ENCODE measurements at places on chromosomes 5 and 9.

DNA sequence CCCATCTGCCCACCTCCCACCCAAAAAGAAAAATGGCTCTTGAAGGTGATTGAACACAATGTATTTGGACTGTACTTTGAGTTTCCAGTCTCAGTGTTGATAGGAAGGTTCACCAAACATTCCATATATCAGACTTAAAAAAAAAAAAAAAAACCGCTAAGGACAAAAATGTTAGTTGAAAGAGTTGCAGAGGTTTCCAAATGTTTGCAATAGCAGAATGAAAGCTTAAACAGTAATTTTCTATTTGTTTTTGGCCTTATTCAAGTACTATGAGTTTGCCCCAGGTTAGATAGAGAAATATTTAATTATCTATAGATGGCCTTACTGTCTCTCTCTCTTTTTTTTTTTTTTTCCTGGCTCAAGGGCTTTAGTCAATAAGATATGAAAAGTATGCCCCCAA lies 6.1 kb downstream of the LRRTM2 start:
- DNase-seq = no peak

DNA sequence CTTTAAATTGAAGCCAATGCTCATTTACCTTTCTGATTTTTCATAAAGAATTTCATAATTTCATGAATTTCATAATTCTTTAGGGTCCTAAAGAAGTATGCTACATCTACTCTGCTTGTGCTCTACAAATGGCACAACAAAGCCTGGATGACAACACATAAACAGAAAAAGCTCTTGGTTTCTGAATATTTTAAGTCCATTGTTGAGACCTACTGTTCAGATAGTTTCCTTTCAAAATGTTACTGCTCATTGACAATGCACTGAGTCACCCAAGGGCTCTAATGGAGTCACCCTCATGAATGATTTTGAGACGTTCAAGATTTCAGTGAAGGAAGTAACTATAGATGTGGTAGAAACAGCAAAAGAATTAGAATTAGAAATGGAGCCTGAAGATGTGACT lies 74.1 kb downstream of the SLCO4C1 start:
- DNase-seq = no peak

DNA sequence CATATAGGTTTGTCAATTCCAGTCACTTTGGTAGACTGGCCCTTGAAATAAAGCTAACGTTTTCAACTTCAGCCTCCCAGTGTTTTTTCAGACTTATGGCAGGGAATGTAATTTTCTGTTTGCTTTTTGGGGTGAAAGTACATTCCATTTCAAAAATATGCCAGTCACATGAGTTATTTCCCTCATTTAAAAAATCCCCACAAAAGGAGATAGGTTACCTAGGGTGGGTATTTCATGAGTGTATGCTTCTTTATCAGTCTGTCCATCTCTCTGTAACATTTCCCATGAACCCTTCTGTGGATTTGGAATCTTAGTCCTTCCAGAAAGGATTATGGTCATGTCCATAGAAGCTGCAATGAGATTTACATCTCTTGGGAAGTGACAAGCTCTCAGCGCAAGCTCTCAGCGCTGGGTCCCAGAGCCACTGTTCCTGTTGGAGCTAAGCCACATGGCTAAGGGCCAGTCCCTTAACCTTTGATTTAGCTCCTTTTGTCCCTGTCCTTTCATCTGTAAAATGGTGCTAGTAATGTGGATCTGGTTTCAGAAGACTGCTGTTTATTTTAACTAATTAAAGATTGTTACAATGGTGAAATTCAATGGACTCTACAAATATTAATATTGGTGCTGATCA lies 294.9 kb downstream of the NR3C1 start:
- DNase-seq = no peak

DNA sequence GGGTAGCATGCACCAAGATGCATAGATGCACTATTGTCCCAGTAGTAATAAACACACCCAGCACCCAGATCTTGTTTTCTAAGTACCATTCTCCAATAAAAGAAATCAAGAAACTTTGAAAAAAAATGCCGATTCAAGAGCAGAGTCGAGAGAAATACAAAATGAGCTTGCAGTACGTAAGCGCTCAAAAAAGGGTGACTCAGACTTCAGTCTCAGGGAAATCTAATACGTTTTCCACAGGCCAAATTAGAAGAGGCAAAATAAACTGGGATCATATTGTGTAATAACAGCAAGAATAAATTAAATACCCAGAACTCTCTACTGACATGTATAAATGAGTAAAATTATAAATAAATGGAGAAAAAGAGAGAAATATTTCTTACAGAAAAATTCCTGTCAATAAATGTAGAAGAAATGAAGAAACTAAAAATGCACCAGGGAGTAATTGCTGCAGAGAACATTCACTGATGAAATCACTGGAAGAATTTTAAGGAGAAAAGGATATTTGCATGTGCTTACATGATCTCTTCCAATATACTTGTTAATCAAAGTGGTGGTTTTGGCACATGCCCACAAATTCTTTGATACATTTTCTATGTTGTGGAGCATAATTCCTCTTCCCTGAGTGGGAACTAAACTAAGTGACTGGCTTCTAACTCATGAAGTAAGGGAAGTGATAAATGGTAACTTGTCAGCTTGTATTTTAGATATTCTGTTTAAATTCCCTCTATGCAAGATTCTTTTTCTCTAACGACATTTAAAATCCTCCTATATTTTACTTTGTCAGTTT lies 567.6 kb upstream of the ADAMTS16 start:
- no peak for DNase-seq

- no peak for DNase-seq
Measured at GRCh38 chr5:15621094-15621493, 121.1 kb downstream of the FBXL7 start.

DNA sequence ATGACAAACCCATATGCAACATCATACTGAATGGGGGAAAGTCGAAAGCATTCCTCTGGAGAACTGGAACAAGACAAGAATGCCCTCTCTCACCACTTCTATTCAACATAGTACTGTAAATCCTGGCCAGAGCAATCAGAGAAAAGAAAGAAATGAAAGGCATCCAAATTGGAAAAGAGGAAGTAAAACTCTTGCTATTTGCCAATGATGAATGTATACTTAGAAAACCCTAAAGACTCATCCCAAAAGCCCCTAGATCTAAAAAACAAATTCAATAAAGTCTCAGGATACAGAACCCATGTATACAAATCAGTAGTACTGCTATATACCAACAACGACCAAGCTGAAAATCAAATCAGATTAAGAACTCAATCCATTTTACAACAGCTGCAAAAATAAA lies 66.9 kb downstream of the SPATA31C2 start:
- no peak for DNase-seq

GRCh38 chr5:179263391-179264052 lies 81.7 kb downstream of the ADAMTS2 start:
- DNase-seq = no peak

GRCh38 chr5:89520771-89521170 lies 637.8 kb upstream of the MEF2C start:
- DNase-seq = no peak

DNA sequence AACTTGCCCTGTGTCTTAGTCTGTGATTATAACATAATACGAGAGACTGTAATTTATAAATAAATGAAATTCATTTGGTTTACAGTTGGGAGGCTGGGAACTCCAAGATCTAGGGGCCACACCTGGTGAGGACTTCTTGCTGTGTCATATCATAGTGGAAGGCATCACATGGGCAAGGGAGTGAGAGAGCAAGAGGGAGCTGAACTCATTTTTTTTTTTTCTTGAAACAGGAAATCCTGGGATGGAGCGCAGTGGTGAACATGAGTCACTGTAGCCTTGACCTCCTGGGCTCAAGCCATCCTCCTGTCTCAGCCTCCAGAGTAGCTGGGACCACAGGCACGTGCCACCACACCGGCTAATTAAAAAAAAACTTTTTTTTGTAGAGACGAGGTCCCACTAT lies 7.2 kb downstream of the MLANA start:
- no peak for DNase-seq

DNA sequence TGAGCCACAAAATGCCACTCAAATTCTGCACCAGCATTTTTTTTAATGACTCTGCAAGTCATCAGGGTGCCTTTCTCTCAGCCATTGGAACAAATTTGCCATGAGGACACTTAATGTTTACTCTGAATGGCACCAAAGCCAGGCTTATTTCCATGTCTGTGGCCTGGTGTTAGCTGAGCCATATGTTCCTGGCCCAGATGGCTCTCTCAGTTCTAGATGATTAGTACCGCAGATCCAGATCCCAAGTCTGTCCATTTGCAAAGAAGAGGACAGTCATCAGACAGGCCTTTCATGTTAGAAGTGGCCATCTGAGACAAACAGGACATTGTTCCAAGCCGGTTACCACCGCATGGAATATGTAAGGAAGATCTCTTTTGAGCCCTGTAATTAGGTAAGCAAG lies 70.3 kb downstream of the INSYN2B start:
- DNase-seq = no peak

GRCh38 chr5:96022971-96023370 lies 61.3 kb upstream of the ELL2 start:
- no peak for DNase-seq

DNA sequence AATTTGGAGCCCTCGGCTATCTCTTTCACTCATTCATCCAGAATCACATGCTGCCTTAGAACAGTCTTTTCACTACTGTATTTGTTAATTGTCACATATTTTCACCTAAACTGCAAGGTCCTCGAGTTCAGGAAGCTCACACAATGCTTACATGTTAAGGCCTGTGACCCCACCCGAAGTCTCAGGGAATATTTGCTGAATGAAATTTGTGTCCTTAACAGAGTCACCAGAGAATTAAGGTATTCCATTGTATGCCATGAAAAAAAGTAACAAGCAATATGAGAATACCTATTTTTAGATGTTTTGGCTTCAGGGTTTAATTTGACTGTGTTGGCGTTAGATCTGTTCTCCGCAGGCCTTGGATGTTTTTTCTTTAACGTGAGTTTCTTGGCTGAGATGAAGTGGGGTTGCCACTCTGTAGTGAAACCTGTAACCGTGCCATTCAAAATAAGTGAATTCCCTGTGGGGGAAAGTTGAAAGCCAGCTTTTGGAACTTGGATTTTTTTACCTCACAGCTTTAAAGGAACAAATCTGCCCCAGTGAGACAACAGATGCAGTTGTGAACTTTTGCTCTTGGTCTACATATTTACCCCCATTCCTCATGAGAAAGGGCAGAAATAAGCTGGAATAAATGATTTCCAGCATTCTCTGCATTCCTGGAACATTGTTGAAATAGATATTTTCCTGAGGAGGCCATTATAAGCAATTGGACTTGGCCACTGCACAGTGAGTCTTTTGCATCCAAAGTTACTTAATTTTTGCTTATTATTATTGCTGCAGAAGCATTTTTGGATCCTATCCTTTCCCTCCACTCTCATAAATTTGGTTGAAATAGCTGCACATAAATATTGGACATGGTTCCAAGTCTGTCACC lies 35.9 kb upstream of the FBP1 start:
- DNase-seq = peak; percentile 63

- peak; percentile 64 for DNase-seq
Measured at GRCh38 chr5:53481887-53482716, 1.7 kb downstream of the FST start.

DNA sequence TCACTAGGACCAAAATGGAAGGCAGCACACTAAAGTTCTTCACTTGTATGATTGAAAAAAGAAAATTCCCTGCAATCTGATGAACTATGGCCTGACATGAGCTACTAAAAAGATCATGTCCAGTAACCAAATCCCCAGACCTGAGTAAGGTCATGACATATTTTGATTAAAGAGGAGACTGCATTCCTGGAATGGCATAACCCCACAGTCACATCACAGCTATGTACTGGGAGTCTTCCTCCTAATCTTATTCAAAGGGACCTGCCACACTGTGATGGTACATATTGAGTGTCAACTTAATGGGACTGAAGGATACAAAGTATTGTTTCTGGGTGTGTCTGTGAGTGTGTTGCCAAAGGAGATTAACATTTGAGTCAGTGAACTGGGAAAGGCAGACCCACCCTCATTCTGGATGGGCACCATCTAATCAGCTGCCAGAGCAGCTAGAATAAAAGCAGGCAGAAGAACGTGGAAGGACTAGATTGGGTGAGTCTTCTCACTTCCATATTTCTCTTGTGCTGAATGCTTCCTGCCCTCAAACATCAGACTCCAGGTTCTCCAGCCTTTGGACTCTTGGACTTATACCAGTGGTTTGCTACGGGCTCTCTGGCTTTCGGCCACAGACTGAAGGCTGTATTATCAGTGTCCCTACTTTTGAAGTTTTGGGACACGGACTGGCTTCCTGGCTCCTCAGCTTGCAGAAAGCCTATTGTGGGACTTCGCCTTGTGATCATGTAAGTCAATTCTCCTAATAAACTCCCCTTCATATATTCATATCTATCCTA lies 345.0 kb downstream of the TMEM38B start:
- no peak for DNase-seq

GRCh38 chr5:6450319-6450833 lies 1.7 kb downstream of the UBE2QL1 start:
- DNase-seq = no peak

- no peak for DNase-seq
Measured at GRCh38 chr5:53406630-53407316, 73.7 kb upstream of the FST start.

- DNase-seq = no peak
Measured at GRCh38 chr5:9537223-9538141, 8.4 kb downstream of the SEMA5A start.

Data from right lung (tissue), 10 donors.